ENCODE measurements at places on chromosomes 4 and X.

- no peak for DNase-seq
Measured at GRCh38 chr4:90951037-90951436, 823.8 kb downstream of the CCSER1 start.

- DNase-seq = no peak
Measured at GRCh38 chrX:97326456-97326855, 442.7 kb downstream of the RPA4 start.

DNA sequence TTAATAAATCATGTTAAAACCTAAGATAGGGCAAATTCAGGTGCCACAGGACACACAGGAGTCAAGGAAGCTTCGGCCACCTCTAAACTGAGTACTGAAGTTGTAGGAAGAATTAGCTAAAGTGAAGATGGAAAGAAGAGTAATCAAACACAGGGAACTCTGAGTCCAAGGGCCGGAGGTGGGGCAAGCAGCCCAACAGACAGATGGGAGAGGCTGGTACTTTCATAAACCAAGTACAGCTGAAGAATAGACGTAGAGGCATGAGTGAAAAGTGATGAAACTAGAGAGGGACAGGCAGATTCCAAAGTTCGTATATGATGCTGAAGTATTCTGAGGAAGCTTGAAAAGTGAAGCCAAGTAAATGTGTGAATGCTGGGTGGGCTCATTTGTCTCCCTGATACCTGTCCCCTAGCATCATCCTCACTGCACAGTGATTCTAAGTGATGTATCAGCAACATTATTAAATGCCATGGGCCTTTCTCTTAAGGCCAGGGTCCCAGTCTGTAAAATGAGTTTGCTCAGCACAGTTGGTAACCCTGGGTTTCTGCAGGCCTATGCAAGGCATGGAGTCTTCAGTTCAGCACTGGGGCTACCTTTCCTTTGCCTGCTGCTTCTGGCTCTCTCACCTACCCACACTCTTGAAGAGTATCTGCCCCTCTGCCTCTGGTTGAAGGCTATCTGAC is 203.3 kb downstream of the NR3C2 start:
- no peak for DNase-seq

- DNase-seq = no peak
Measured at GRCh38 chrX:47621851-47622250, 2.2 kb upstream of the SYN1 start.

GRCh38 chr4:147836807-147837206 is 104.9 kb downstream of the ARHGAP10 start:
- no peak for DNase-seq

DNA sequence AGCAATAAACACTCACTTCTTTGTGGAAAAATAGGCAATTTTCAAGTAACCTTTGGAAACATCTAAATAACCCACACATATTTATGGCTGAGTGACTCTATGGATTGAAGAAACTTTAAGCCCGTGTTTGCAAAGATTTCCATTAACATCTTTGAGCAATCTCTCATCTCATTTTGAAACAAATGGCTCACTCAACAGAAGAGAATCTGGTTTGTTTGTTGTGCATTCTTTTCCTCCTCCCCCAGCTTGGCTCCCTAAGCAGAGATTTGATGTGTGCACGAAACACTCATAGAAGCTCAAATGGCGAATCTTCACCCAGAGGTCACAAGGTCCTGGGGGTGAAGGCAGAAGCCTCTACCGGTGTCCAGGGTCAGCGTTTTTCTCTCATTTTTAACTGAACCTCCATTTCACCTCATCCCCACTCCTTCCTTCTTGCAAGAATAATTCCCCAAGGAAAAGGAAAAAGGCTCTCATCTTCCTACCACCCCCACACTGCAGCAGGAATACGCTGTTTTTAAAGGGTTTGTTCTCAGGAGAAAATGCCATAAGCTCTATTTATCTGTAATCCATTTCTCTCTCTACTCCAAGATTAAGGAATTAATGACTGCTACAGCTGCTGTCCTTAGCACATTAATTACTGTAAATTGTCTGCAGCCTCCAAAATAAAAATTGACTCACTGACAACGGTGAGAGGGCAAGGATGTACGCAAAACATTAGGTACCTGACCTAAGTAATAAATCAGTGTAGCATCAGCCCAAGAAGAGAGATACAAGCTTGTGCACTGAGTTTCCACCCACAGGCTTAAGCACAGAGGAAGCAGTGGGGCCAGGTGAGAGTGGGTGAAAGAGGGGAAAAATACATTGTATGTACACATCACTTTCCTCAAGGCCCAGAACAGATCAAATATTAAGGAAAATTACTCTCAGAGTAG is 307.6 kb upstream of the NOCT start:
- DNase-seq = no peak

- DNase-seq = no peak
Measured at GRCh38 chrX:23773601-23774175, 9.3 kb upstream of the SAT1 start.

GRCh38 chr4:52410971-52411370 is 248.1 kb downstream of the USP46 start:
- DNase-seq = no peak

GRCh38 chr4:113162089-113162488 is 112.6 kb downstream of the ANK2 start:
- no peak for DNase-seq

- no peak for DNase-seq
Measured at GRCh38 chrX:73563738-73564068, 706 bp downstream of the CHIC1 start.

- DNase-seq = no peak
Measured at GRCh38 chrX:68403038-68403437, 30.3 kb downstream of the OPHN1 start.

DNA sequence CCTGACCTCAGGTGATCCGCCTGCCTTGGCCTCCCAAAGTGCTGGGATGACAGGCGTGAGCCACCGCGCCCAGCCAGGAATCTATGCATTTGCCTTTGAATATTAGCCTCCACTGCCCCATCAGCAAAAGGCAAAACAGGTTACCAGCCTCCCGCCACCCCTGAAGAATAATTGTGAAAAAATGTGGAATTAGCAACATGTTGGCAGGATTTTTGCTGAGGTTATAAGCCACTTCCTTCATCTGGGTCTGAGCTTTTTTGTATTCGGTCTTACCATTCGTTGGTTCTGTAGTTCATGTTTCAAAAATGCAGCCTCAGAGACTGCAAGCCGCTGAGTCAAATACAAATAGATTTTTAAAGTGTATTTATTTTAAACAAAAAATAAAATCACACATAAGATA is 44.2 kb upstream of the SHOX start:
- no peak for DNase-seq

DNA sequence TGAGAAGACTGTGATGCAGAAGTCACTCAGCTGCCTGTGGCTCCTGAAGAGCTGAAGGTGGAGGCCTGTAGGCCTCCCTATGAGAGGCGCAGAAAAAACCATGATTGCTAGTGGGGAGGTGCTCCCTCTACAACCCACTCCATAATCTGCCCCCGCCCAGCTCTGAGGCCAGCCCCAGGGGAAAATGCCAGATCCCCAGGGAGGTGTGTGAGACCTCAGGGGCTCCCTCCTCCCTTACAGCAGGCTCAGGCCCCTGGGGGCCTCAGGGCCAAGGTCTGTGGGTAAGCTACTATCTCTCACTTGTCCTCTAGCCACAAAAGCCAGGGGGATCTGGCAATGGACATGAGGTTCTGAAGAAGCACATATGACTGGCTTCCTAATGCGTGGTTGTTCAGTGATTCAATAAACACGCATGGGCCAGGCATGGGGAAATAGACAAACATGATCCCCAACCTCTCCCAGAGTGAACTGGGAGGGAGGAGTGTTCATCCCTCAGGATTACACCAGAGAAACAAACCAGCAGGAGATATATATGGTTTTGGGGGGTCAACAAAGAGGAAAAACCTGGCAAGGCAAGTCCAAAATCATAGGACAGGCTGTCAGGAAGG is 51.0 kb upstream of the MTM1 start:
- no peak for DNase-seq

GRCh38 chrX:40371376-40371775 is 209.4 kb upstream of the ATP6AP2 start:
- no peak for DNase-seq

GRCh38 chr4:16581117-16581516 is 317.3 kb downstream of the LDB2 start:
- DNase-seq = no peak

GRCh38 chr4:53453385-53453784 is 75.9 kb downstream of the FIP1L1 start:
- no peak for DNase-seq

DNA sequence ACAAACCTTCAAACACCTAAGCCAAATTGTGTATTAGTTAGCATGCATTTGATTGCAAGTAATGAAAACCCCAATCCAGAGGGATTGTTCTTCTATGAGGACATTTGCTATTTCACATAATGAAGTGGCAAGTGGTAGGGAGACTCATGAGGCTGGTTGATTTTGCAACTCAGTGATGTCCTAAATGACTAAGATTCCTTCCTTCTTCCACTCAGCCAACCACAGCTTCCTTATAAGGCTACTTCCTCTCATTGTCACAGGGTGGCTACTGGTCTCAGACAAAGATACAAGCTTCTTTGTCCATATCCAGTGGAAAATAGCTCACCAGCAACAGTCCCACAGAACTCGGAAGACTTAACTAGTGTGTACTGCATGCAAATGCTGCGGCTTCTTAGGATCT is 5.3 kb upstream of the OTC start:
- peak; percentile 1 for DNase-seq

- no peak for DNase-seq
Measured at GRCh38 chrX:124216396-124217115, 115.9 kb upstream of the TEX13D start.

- no peak for DNase-seq
Measured at GRCh38 chr4:172979332-172979731, 189.3 kb upstream of the GALNT7 start.

DNA sequence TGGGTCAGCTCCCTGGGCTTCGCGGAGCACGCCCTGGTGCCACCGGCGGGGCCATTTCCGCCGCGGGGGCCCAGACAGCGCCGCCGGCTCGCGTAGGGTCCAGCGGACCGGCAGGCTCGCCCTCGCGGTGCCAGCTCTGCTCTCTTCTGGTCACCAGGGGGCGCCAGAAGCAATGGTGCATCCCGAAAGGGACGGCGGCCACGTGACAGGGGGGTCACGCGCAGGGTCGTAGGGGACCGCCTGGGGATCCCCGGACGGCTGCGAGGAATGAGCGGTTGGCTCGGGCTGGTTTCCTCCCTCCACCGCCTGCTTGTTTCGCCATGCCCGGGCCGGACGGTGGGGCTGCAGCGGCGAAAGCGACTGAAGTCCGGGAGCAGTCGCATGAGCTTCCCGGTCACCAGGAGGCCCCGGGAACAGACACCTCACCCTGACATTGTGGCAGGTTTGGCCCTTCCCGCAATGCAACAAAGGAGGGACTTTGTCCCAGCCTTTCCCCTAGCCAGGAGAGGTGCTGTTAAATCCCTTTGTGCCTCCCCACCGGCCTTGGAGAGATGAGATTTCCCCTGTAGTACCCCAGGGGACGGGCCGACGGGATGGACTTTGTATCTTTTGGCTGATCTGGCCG is 15.8 kb downstream of the ZCCHC12 start:
- DNase-seq = peak; percentile 13

- no peak for DNase-seq
Measured at GRCh38 chr4:18568600-18568999, 547.0 kb upstream of the LCORL start.

DNA sequence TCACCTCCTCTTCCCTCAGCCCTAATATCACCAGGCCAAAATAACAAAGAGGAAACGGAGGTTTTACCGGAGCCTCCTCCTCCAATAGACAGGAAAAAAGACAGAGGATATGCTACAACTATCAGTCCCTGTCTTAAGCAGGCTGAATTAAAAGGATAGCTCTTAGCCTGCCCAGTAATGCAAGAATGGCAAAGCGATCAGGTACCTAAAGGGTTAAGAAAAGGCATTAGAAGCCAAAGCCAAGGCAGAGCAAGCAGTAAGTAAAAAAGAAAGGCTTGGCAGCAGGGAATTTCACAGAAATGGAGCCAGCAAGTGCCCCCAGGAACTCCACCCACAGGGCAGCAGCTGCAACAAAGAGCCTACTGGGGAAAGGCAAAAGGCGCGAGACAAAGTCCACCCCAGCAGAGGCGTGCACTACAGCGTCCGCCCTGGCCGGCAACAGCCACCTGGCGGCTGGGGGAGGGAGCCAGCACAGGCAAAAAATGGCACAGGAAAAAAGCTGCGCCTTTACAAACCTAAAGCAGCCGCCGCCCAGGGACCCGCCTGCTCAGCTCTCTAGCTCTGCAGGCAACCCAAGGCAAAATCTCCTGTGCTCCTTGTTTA is 220.6 kb upstream of the ZC4H2 start:
- no peak for DNase-seq

DNA sequence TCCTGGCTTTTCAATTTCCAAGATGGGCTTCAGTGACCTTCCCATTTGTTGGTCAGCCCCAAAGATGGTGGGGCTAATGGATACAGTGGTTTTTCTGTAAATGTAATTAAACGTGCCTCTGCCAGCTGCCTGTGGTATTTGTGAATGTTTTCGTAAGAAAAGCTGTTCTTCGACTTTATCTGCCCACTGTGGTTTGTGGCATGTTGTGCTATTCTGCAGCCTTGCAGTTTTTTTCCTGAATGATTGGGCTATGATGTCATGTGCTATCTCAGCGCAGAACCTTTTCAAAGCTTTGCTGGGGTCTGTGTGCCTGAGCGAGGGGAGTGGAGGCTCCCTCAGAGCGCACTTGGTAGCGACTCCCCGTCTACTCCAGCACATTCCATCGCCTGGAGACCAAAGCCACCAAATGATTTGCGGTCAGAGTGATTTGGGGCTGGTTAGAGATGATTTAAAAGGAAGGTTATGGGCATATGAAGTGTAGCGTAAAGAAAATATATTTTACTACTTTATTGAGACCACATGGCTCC is 137.5 kb downstream of the PALLD start:
- peak; percentile 68 for DNase-seq

- no peak for DNase-seq
Measured at GRCh38 chr4:55323375-55323774, 22.7 kb upstream of the SRD5A3 start.

GRCh38 chrX:23788521-23788920 is 5.5 kb downstream of the SAT1 start:
- no peak for DNase-seq

GRCh38 chr4:140609548-140610425 is 41.0 kb upstream of the UCP1 start:
- peak; percentile 28 for DNase-seq

DNA sequence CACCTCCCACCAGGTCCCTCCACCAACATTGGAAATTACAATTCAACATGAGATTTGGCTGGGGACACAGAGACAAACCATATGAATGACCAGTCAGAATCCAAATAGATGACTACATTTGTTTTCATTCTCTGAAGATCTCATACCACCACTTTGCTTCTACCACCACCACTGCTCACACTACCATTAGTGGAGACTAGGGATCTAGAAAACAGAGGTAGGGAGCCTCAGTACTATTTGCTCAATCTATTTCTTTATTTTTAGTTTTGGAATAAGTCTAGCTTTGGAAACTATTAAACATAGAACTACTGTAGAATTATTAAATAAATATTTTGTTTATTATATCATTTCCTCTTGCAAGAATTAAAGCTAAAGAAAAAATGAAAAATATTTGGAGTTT is 727.9 kb downstream of the CCSER1 start:
- no peak for DNase-seq

GRCh38 chr4:37388681-37389365 is 144.3 kb downstream of the NWD2 start:
- DNase-seq = no peak

- DNase-seq = no peak
Measured at GRCh38 chr4:2745981-2746806, 9.9 kb downstream of the TNIP2 start.
